Left forelimb (tissue), 1 donor: ENCODE measurements at places on chromosomes 2 and 18.
A peak's percentile ranks its signal among the peaks of the same experiment; 100 is the strongest.

GRCh38 chr2:179987916-179988315 lies 19.2 kb downstream of the CWC22 start:
- no peak for DNase-seq

GRCh38 chr2:16127958-16128357 lies 187.6 kb downstream of the MYCN start:
- DNase-seq: no peak

DNA sequence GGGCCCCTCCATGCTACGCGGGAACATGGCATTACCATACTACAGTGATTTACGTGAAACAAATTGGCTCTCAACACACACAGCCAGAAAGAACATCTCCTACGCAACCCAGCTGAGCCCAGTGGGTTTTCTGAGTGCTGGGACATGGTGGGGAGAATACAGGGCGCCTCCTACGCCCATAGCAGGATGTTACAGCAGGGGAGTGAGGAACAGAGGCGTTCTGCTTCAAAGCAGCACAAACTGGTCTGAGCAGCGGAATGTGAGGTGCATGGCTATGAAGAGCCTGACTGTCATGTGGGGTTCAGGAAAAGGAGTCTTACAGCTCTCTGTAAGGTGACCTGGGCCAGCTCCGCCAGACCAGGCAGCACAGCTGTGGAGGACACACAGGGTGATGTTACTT lies 108.6 kb upstream of the REV1 start:
- no peak for DNase-seq

DNA sequence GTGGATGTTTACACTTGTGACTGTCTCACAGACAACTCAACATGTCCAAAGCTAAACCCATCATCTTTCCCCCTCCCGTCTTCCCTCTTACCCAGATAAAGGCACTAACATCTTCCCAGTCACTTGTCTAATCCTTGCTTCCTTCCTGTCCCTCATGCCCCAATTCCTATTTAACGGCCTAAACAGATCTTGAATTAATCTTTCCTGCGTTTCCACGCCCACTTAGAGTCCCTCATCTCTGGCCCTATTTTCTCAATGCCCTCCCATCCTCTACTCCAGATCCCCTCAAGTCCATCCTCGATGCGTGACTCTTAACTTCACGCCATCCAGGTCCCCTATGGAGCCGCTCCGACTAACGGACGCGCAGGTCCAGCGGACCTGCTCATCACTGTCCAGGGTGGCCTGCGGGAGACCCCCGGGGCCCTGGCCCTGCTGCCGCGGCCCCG lies 682 bp upstream of the SCLY start:
- no peak for DNase-seq

DNA sequence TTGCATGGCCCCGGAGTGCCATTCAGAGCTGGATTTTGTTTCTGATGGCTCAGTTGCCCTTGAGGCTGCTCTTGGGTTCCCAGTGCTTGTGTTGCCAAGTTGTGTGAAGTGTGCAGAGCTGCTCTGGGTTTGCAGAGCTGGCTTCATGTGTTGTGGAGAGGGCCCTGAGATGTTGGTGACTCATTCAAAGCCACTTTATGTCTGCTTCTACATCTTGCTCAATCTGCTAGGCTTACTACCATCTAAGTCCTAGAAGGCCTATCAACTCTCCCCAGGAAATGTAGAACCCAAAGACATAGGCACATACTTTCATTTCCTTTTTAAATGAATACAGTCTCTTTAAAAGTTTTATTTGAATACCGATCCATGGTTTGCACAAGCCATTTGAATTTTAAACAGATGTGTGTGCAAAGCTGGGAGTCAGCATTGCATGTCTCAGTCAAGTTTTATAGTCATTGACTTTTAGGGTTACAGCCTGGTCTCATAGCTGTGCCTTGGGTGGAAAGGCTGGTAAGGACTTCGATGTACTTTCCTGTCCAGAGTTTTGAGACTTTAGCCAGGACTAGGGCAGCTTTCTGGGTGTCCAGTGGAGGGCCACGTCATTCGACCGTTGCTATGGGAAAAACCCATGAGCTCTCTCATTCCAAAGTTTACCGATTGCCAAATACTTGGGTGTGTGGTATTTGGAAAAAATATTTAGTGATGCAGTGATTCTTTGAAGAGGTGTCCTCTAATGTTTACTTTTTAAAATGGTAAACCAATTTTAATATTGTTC lies 105.0 kb downstream of the LTBP1 start:
- DNase-seq: no peak

DNA sequence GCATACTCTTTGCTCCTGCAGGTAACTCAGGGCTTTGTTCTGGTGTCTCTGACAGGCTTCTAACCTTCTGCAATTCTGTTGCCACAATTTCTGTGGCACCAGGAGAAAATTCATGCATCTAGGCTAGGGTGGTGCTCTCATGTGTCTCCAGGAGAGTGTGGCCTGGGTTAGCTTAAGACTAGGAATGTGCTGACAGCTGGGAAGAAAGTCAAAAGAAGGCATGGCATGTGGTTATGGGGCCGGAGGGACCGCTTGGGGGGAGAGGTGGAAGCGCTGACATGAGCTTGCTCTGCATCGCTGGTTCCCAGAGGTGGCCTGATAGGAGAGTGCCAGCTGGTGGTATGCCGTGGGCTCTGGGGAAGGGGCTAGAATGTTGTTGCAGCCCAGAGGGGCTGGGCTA lies 173.3 kb upstream of the TNP1 start:
- no peak for DNase-seq

DNA sequence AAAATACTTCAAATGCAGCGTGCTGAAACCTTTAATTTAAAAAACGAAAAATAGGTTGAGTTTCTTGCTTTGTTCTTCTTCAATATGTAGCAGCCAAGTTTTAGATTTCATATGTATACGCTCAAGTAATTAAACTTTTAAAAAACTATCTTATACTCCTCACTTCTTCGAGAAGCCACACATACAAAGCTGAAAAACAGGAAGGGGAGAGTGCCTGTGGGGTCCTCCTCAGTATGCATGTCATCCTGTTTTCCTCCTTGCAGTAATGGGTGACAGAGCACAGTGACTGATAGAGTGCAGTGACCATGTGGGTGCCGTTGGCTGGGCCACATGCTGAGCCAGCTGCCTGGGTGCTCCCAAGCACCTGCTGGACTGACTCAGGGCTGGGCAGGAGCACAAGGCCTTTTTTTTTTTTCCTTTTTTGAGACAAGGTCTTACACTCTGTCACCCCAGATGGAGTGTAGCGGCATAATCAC lies 33.3 kb downstream of the UXS1 start:
- no peak for DNase-seq

GRCh38 chr18:79934311-79935097 lies 16.9 kb downstream of the SLC66A2 start:
- DNase-seq: peak; percentile 51

GRCh38 chr2:118183381-118183780 lies 95.1 kb downstream of the INSIG2 start:
- DNase-seq: no peak

DNA sequence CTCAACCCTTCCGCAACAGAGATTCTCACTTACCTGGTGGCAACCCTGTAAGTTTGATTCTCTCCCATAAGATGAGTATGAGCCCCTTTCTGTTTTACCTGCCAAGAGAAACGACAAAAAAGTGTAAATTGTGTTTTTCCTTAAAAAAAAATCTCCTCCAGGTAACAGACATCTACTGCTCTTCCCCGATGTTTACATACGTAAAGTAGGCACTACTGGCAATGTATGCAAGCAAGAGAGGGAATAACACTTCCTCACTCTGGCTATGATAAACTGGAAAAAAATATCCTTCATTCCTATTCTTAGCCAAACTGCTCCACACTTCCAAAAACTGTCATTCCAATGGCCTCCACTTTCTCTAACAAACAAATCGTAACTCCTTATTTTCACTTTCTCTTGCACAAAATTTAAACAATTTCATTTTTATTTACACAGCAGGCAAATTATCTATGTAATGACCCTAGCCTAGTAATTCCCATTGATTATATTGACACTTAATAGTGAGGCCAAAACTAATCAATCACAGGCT lies 184.5 kb downstream of the TCF4 start:
- no peak for DNase-seq

GRCh38 chr18:51146909-51147308 lies 50.6 kb downstream of the MEX3C start:
- DNase-seq: no peak

- DNase-seq: no peak
Measured at GRCh38 chr2:173008786-173009185, 66.9 kb upstream of the MAP3K20 start.

DNA sequence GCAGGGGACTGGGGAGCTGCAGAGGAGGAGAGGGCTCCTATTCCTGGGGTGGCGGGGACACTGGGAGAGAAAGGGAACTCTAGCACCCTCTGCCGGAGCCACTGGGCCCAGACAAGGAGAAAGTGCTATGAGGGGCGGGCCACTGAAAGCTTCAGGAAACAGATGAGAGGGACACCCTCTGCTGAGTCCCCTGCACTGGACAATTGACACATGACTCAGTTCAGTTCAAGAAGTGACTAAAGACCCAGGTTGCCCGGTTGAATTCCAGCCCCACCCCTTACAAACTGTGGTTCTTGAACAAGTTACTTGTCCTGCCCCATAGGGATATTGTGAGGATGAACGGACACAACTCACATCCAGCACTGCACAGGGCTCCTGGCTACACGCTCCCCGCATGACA lies 5.0 kb downstream of the RUFY4 start:
- DNase-seq: no peak

DNA sequence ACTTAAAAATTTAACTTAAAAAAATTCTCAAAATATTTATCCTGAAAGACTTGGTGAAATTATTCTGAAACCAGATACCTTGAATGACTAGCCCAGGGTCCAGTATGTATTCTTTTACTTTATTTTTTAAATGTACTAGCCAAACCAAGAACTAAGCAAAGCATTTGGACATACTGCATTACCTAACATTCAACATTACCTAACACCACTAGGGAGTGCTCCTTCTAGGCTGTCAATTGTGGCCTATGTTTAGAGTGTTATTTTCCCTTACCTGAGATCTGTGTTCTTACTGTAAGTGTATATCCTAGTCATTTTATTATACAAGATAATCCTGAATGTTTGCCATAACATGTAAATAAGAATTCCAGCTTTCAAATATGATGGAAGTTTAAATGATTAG lies 496.6 kb downstream of the PTPRM start:
- no peak for DNase-seq

GRCh38 chr2:207766041-207766551 lies 3.6 kb downstream of the FZD5 start:
- no peak for DNase-seq

GRCh38 chr18:59881728-59882656 lies 17.8 kb upstream of the PMAIP1 start:
- DNase-seq: no peak

DNA sequence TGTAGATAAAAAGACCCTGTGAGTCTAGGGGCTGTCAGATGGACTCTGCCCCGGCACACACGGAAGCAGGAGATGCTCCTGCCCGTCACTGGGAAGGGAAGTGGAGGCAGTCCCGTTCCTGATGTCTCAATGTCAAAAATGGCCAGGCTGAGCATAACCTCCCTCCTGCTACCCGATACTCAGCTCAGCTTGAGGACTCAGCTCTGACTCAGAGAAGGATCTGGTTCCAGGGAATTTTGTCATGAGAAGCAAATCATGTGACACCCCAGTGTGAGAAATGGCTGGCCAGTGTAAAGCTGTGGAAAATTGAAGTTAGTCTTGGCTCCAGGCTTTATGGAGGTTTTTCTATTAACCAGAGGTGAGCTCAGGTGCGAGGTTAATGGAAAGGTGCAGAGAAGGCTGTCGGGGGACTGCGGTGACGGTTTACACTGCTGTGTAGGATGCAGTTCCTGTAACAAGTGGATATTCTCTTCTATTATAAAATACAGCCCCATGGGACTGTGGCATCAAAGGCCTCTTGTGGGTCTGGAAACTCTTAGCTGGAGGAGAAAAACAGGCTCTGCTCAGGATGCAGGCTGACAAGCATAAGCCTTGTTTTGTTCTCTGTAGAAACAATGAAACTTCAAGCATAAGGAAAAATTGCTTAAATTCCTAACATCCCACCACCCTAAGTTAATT lies 24.7 kb upstream of the AGAP1 start:
- DNase-seq: no peak

DNA sequence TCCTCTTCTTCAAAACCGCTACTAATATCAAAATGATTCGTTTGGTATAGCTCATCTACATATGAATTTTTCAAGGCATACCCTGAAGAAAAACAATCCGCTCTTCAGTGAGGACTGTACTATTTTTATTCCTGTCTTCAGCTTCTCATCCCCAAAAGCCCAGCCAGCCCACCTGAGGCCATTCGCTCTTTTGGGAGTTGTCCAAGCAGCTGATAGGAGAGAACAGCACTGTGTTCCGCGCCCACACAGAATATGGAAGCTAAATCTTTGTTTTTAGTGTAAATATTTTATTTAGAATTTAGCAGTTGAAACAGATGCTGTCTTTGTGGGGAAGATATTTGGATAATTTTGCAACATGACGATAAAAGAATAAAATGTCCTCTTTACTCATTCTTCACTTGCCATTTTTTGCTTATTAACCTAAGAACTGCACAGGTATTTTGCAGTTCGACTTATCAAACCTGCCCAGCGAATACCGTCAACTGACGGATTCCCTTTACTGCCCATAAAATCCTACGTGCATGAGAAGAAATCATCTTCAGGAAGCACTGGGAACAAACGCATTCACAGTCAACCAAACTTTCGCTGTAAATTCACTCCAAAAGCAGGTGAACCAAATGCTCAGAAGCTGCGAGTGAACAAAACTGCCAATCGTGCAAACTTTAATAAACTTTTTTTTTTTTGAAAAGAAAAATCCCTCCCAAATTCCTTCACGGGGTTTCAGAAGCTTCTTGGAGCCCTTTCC lies 3.4 kb downstream of the ZNF521 start:
- DNase-seq: no peak

DNA sequence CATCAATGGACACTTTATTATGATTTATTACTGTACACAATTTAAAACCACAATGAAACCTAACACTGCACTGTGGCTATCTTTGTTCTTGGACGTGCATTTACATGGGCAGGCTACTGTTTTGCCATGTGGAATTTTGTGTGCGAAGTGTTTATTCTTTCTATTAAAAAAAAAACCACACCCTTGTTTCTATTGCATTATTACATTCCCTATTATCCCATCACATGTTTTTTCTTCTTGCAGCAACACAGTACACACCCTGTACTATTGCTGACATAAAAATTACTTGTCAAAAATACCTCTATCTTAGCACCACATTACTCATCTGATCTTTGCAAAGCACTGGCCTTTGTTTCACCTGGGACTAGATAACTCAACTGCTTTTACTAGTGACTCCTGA lies 1.5 kb downstream of the RNF152 start:
- DNase-seq: no peak

- DNase-seq: no peak
Measured at GRCh38 chr2:136049991-136050920, 64.8 kb upstream of the DARS1 start.

DNA sequence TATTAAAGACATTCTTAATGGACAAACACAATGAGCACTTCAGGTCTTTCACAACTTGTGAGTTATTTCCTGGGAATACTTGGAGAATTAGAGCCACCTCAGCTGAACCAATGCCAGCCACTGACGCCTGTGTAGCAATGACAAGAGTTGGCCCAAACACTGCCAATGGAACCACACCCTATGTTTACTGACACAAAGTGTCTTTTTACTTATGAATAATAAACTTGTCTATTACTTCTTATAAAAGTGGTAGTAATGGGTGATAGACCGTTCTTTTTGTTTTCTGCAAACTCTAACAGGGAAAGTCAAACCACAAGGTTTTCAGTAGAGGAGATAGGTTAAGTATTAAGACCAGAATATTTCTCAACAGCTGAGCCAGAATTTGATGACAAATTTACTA lies 12.5 kb upstream of the CHAC2 start:
- DNase-seq: no peak
